Activated CD4-positive, alpha-beta T cell treated with anti-CD3 and anti-CD28 coated beads, Interleukin-2, amount 50 U/mL, for 1 hour (primary cell): ENCODE measurements at places on chromosomes 5 and 9.

DNA sequence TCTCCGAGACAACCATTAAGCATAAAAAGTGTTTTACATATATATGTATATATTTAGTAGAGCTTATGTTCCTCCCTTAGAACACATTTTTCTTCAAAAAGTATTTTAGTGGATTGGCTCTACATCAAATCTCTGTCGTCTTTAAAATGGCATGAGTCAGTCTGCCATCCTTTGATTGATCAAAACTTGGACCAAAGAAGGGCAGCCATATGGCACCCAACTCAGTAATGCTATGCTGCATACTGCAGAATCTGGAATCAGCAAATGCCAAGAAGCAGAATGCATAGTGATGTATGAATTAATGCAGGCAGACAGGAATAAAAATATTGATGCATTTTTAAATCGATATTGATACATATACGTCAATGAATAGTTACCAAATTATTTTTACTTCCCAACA is 1074.4 kb downstream of the PTPRD start:
- DNase-seq: no peak

- no peak for DNase-seq
Observed at GRCh38 chr5:159775890-159776289, 140.4 kb upstream of the ADRA1B start.

DNA sequence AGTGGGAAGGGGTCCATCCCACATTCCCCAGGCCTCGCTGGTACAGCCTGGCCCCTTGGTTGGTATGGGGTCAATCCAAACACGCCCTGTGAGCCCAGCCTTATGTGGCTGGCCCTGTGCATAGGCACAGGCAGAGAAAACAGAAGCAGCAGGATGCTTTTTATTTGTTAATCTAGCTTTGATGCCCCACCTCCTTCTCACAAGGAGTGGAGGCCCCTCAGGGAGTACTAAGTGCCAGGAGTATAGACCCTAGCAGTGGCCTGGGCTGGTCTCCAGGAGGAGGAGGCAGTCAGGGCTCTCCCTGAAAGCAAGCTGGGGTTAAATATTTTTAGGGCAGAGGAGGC is 14.6 kb upstream of the TCF7 start:
- no peak for DNase-seq

GRCh38 chr9:119501374-119501773 is 132.1 kb upstream of the BRINP1 start:
- DNase-seq: no peak

DNA sequence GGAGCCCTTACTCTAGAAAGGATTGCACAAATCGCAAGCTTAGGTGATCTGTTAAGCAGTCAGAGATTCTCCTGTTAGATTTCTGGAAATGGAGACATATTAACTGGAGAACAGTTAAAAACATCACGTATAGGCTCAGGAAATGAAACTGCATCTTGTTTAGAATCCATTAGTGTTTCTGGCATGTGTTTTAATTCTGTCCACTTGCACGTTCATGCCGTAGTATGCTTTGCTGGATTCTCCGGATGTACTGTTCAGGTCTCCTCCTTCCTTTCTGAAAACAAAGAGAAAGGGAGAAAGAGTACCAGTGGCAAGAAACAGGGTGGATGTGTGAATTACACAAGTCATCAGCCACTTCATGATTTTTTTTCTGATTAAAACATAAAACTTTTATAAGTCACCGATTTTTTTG is 2.5 kb upstream of the RGMB start:
- DNase-seq: no peak
